ENCODE measurements at places on chromosomes 12 and 14.

DNA sequence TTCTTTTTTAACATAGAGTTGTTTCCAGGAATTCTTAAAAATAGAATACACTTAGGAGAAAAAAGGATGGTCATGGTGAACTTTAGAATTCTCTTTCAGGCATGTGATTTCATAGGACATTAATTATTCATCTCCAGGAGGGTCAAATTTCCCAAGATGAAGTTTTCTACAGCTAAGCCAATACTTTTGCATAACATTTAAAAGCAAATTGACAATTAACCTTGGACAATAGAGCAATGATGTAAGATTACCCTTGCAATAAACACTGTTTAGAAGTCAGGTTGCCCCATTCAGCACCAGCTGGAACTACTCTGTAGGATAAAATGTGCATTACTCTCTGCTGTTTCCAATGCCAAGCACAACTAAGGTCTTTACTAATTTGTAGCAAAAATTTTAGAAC, 49.5 kb downstream of the SIX1 start:
- DNase-seq: no peak

DNA sequence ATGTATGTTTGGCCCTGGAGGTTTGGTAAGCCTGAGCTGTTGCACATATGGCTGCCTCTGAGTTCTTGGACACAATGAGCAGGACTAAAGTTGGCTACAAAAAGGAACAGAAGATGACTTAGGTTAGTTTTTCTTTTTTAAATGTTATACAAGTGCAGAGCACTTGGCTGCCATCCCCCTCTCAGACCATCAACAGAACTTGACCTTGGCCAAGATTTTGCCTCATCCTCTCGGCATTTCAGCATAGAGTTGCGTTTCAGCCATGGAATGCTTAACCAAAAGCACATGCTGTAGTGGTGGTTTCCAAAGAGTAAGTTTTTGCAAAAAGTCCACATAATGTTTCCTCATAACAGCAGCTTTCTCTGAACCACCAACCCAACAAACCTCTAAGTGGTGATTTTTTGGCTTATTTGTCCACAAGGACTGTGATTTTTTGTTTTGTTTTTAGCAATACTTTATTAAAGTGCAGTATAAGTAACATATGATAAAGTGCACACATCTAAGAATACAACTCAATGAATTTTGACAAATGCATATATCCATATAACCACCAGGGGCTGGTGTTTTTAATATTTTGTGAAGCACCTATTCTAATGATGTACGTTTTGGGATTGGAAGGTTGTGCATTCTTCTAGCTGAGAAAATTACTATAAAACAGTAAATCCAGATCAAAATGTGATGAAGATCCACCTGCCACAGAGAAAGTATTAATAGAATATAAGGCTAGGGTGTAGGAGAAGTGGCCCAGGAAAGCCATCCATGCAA, 12.1 kb upstream of the GALNT16 start:
- DNase-seq: no peak

GRCh38 chr14:24673534-24674203, 39.7 kb upstream of the GZMB start:
- DNase-seq: no peak

GRCh38 chr12:131135786-131136538, 182.3 kb downstream of the ADGRD1 start:
- DNase-seq: no peak

GRCh38 chr14:55684956-55685584, 105.1 kb downstream of the KTN1 start:
- no peak for DNase-seq

- DNase-seq: no peak
These were observed 67.9 kb upstream of the FBRSL1 start for GRCh38 chr12:132422040-132422380.

DNA sequence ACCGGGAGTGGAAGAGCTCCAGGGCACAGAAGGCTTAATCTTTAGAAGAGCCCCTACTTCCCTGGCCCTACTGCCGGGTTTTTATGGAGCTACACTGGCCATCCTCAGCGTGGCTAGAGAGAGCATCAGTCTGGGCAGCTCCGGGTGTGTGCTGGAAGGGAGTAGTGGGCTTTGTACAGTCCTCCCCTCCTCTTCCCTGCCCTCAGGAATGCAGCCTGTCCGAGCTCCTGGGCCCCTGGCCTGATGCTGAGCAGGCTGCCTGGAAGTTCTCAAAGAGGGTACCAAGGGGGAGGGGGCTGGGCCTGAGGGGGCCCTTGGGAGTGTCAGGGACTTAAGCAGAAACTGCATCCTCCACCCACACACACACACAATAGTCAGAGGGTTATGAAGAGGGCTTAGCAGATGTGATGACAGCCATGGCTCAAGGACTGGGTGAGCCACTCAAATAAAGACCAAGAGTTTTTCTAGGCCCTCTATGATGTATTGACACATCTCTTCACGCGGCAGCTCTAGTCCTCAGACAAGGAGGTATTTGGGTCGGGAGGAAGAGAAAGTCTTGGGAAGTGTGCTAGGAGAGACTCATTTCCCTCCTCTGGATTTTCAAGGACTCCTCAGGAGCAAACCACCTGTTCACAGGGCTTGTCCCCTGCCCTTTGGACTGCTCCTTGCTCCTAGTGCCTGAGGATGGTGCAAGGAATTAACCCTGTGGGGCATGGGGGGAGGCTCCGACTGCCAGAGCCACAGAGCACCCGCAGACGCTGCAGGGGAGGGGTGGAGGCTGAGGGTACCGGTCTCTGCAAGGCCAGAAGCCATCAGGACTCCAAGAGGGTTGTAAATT, 16.5 kb upstream of the FIGNL2 start:
- peak; percentile 6 for DNase-seq

GRCh38 chr12:6554168-6555017, 1.4 kb downstream of the IFFO1 start:
- peak; percentile 71 for DNase-seq

DNA sequence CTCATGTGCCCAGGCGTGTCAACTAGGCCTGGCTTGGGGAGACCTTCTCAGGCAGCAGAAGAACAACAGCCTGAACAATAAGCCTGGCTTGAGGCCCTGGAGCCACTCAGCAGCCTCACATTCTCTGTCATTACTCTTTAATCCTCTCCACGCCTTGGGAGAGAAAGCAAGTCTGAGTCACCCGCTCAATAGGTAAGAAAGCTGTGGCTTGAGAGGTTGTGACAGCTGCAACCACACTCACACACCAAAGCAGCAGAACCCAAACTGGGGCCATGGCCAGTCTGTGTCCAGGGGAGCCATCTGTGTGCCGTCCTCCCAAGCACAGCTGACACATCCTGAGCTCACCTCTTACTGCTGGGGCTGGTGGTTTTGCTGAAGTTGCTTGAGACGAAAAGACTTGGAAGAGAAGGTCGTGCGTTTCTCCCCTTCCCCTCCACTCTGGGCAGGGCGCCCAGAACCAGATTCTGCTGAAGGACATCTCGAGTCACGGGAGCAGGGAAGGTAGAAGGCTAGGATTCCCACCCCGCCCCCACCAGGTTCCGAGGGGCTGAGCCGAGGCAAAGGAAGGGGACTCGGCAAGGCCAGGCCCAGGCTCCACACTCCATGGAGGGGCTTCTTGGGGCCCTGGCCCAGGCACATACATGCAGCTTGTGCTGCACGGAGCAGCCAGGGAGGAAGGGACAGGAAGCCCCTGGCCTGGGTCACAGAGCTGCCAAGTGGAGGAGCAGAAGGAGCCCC, 5.5 kb downstream of the TMEM63C start:
- DNase-seq: peak; percentile 100

- no peak for DNase-seq
These were observed 25.4 kb downstream of the PSMC1 start for GRCh38 chr14:90281756-90282155.

GRCh38 chr12:45648070-45648469, 81.4 kb upstream of the ARID2 start:
- peak; percentile 37 for DNase-seq

- DNase-seq: no peak
These were observed 611.2 kb downstream of the RPS29 start for GRCh38 chr14:48974994-48975393.

- DNase-seq: no peak
These were observed 22.2 kb upstream of the BEGAIN start for GRCh38 chr14:100609331-100609870.

- DNase-seq: no peak
These were observed 10.4 kb downstream of the CORO1C start for GRCh38 chr12:108720757-108721514.

DNA sequence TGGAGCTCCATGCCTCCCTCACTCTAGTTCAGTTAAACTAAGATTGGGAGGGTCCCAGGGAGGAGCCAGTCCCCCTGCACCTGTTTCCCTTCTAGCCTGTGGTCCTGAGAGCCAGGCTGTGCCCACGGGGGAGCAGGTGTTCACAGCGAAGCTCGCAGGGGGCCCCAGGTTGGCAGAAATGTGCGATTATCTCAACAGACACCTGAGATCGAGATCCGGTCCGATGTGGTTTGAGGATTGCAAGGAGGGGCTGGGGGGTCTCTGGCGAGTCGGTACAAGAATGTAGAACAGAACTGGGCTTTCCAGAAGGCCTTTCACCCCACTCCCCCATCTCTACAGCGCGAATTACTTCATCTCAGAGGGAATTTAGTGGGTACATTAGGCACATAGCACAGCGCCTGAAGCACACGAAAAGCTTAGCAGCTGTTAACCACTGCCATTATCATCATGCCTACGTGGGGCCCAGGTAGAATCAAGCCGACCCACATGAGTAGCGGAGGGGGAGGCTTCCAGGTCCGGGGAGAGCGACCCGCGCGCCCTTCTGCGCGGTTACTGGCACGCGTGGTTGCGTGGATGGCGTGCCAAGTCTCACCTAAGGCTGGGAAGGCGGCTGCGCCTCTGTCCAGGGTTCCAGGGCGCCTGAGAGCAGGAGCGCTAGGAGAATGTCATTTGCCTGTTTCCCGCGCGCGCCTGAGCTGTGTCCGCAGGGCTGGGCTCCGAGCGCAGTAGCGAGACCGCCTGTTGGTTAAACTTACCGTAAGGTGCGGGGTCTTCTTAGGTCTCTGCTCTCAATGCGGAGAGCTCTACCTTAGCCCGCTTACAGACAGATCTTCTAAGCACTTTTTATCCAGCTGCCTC, 1539.5 kb upstream of the TMEM132C start:
- no peak for DNase-seq

GRCh38 chr14:104867371-104868059, 2.4 kb downstream of the CEP170B start:
- DNase-seq: no peak

DNA sequence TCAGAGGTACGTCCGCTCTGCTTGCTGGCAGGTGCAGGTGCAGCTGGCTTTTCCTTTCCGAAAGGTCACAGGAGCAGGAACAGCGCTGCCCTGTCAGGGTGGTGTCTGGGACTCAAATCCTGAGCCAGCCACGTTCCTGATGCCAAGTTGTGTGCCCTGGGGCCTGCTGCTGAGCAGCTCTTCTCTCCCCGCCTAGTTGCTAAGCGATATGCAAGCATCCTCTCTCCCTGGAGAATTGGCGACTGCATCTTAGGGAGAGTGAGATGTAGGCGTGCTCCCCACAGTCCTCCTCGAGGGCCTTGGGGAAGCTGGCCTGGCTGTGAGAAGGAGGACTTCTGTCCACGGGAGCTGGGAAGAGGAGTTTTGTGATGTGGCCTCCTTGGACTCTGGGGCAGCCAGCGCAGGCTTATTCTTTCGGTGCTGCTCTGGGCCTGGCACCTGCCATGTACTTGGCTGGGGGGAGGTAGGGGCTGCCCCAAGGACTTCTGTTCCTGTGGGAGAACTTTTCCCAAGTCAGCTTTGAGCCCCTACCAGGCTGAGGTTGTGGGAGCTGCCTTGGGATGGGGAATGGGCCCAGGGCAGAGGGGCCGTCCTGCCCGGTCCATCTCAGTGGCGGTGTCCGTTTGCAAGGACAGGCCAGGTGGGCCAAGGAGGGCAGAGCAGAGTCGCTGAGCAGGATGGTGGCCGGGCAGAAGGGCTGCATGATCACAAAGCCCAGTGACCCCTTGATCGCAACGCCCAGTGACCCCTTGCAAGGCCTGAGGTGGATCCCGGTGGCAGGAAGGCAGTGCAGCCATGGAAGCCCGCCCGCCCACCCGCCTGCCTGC, 183.5 kb downstream of the ADGRD1 start:
- no peak for DNase-seq

GRCh38 chr12:97404543-97404942, 58.1 kb upstream of the RMST start:
- DNase-seq: peak; percentile 21

Measured in DMS79 treated with DMSO at 0.1 percent for 48 hours (cell line).